ENCODE measurements at places on chromosomes 2 and 18.
A peak's percentile ranks its signal among the peaks of the same experiment; 100 is the strongest.

DNA sequence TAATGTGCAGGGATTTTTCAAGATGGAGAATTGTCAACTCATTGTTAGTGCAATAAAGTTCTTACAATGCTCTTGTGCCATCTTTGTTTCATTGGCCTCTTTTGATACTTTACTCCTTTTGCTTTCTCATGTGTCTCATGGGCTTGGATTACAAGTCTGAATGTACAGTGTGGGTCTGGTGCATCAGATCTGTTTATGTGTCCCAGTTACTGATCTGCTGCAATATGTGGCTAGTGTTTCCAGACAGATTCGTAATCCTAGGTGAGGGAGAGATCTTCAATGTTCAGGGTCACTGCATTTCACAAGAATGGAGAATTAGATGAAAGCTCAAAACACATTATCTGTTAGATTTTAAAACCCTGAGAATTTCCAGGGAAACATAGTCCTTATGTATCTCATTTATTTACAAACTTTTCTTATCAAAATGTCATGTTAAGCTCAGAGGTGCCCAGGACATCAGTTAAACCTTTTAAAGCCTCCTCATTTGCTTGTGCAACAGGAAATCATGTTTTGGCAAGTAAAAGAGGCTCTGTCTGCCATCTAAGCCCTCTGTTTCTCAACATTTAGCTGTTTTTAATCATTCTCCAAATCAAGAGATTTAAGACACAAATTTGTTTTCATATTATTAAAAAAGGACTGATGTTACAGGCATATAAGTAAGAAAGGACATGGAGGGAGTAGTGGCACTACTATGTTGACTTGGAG, 108.1 kb downstream of the NUP35 start:
- no peak for DNase-seq

DNA sequence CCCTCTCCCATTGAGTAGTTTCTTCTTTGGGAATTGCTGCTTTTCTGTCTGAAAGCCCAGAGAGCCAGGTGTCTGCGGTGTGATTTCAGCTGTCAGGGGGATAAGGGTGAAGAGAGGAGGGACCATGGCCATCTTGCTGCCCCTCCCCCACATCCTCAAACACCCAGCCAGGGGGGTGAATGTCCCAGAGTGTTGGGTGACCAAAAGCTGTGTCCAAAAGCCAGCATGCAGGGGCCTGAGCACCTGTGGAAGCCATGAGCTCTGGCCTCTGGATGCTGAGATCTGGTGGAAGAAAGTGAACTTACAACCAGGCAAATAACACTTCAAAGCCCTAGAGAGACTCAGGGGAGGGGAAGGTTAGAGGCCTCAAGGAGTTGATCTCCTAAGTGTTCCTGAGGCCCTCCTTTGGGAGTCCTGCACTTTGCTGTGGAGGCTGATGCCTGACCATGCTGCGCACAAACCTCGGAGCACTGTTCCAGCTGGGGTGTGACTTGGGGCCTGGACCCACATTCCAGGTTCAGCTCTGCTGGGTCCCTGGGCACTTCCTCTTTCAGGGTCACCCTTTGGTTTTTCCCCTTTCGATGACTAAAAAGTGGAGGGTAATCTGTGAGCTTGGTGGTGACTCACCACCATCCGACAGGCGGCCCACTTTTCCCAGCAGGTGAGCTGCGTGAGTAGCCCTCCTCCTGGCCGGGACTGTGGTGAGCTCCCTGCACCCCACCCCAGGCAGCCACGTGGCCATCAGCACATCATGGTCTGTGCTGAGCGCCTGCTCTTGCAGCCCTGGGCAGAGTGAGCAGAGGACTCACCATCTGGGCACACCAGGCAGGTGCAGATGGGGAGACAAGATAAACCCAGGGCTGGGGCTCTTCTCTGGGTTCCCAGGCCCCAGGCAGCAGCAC, 66.8 kb upstream of the FOSL2 start:
- DNase-seq, result no peak

GRCh38 chr2:169365029-169365480, 2.7 kb upstream of the LRP2 start:
- no peak for DNase-seq

DNA sequence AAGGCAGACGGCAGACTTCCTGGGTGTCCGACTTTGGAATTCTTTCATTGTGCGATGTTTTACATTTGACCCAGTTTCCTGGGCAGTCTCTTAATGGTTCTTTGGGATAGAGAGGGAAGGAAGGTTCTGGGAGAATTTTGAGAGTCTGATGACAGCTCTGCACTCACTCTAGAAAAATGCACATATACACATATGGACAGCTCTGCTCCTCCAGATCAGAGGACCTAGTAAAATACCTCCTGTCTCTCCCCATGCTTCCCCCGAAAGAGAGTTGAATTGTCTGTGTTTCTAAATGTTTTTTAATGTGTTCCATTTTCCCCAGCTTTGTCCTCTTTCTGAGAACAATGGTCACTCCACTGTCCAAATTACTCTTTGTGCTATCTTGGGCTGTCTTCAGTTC, 102.0 kb upstream of the CXCR4 start:
- no peak for DNase-seq

GRCh38 chr2:31893094-31893493, 117.7 kb downstream of the MEMO1 start:
- DNase-seq, result no peak

DNA sequence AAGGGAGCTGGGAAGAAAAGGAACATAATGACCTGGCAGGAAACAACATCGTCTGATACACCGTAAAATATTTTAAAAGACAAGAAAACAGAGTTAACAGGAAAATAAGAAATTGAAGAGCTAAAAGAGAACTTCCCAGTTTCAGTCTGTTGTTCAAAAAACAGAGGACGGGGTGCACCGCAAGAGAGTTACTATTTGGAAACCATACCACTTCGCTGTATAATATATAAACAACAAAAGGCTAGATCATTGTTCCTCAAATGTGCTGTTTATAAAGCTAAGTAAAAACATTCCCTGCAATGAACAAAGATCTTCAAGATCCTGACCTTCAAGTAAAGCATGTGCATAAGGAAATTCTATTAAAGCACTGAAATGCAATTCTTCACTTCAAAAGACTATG, 2.1 kb downstream of the PPP3R1 start:
- no peak for DNase-seq

- peak; percentile 16 for DNase-seq
Measured at GRCh38 chr18:32549248-32550110, 78.8 kb upstream of the GAREM1 start.

DNA sequence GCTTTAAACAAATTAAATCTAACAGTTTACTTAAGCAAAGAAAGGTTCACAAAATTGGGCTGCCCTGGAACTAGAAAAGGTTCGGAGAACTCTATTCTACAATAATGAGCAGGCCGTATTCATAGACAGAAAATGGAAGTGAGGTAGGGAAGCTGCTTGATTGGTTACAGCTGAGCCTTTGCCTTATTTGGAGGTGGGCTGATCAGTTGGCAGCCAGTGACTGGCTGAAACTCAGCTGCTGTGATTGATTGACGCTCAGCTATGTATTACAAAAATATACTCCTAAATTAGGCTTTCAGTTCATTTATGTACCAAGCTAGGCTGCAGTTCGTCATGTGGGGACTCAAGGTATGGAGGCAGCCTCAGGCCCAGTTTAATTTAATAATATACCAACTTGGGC, 42.3 kb upstream of the TTR start:
- no peak for DNase-seq

DNA sequence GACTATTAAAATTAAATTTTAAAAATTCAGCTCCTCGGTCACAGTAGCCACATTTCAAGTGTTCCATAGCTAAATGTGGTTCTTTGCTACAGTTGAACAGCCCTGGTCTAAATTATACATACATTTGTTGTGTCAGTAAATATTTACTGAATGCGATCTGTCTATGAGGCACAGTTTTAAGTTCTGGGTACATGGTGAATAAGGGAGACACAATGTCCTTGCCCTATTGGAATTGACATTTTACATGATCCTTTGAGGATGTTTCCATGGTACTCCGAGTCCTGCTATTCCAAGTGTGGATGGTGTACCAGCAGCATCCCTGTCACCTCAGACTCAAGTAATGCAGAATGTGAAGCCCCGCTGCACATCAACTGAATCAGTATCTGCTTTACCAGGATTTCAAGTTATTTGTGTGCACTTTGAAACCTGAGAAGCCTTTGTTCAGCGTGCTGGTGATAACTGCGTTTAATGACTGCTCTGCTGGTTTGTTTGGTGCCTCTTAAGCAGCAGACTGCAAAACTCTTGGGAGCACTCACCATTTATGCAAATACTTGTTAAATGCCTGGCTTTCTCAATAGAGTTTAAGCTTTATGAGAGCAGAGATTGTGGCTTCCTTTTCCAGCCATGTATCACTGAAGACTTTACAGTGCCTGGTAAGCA, 1.5 kb downstream of the GALNT1 start:
- no peak for DNase-seq

- no peak for DNase-seq
Measured at GRCh38 chr18:46009125-46009840, 42.2 kb upstream of the EPG5 start.

DNA sequence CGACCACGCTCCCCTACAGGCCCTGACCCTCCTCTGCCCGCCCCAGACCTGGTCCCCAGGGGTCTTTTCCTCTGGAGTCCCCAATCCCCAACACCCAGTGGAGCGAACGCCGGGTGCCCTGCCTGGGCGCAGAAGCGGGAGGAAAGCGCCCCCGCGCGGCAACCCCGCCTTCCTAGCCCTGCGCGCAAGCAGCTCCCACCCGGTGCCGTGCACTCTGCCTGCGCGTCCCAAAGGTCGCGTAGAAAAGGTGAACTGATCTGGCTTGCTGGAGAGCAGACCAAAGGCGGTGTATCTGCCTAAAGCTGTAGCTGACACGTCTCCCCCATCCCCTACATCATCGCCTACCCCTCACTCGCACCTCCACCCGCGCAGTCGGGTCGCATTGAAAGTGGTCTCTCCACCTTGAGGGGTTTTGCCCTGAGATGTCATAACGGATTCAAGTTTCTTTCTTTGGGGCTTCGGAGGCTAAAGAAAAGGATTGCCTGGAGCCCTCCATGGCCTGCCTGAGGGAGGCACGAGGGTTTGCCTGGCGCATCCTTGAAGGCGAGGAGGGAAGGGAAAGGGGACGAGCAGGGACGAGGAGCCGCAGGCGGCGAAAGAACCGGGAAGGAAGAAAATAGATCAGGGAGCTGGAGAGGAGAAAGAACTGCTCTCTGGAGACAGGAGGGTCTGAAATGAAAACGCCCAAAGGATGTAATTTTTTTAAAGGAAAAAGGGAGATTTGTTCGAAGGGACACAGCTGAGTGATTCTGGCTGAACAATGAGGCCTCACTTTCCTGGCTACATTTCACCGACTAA, 5.8 kb downstream of the GAD1 start:
- no peak for DNase-seq

DNA sequence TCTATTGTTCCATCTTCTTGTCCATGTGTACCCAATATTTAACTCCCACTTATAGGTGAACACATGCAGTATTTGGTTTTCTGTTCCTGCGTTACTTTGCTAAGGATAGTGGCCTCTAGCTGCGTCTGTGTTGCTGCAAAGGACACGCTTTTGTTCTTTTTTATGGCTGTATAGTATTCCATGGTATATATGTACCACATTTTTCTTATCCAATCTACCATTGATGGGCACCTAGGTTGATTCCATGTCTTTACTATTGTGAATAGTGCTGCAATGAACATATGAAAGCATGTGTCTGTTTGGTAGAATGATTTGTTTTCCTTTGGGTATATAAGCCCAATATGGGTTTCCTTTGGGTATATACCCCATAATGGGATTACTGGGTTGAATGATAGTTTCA, 77.3 kb upstream of the MMADHC start:
- no peak for DNase-seq

- no peak for DNase-seq
Measured at GRCh38 chr2:24743924-24744323, 49.3 kb downstream of the PTRHD1 start.

DNA sequence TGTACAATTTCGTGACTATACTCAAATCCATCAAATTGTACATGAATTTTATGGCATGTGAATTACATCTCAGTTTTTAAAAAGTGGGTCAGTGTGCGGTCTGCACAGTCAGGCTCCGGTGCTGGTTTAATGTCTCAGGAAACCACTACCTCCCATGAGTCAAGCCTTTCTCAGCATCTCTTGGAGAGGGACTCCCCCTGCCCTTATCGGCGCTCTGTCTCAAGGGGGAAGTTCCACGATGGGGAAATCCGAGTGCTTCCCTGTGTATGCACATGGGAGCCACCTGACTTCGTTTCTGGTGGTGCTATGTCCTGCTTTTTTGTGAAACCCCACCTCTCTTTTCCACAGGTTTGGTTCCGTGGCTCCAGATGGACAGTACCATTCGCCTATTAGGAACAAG, 72.5 kb downstream of the ACOXL start:
- DNase-seq, result no peak

DNA sequence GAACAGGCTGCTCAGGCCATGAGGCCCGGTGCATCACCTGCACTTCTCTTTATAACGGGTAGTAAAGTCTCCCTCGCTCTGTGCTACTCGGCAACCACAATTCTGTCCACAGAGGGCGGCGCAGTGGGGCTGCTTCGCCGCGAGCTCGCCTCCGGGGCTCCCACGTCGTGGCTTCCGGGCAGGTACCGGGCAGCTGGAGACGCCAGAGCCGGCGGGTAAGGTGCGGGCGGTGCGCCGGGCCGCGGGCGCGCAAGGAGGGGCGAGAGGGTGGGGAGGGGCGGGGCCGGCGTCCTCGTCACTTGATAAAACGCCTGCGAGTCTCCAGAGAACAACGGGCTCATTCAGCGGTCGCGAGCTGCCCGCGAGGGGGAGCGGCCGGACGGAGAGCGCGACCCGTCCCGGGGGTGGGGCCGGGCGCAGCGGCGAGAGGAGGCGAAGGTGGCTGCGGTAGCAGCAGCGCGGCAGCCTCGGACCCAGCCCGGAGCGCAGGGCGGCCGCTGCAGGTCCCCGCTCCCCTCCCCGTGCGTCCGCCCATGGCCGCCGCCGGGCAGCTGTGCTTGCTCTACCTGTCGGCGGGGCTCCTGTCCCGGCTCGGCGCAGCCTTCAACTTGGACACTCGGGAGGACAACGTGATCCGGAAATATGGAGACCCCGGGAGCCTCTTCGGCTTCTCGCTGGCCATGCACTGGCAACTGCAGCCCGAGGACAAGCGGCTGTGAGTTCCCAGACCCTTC, at the start of gene ITGA6:
Gene ITGA6 (plus strand): TSS at position 331 of the 734 bp plus-strand sequence.
- DNase-seq, result peak; percentile 63

GRCh38 chr2:216222650-216223352, 113.7 kb downstream of the XRCC5 start:
- DNase-seq, result no peak

- DNase-seq, result no peak
Measured at GRCh38 chr18:72233106-72233505, 311.0 kb downstream of the CBLN2 start.

All from T follicular helper cell (primary cell).